SW 1271 (cell line): ENCODE measurements at places on chromosomes 2 and 18.

DNA sequence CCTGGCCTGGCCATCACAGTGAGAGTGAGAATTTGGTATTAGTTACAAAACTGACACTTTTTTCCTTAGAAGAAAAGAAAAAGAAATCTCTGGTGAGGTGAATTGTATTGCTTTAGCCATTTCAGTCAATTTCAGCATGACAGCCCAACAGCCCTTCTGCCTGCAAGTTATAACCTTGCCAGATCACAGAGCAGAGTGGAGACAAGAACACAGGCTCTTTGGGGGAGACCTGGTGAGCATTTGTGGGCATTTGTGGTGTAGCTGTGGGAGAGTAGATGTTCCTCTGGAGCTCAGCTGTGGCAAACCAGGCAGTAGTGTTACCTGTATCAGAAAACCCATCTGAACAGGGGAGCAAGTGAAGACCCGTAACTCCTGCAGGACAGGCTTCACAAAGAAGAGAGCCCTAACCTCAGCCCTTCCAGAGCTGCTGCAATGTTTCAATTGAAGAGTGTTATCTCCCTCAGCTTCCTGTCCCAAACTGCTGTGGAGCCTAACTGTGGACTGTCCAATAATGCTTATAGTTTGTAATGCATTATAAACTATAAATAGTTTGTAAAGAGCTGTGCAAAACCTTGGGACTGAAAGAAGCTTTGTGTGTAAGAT is 22.8 kb upstream of the DLX1 start:
- DNase-seq = no peak

- DNase-seq = no peak
Observed at GRCh38 chr2:152303951-152304350, 31.0 kb upstream of the FMNL2 start.

GRCh38 chr2:216057688-216058193 is 23.9 kb downstream of the PECR start:
- no peak for DNase-seq

DNA sequence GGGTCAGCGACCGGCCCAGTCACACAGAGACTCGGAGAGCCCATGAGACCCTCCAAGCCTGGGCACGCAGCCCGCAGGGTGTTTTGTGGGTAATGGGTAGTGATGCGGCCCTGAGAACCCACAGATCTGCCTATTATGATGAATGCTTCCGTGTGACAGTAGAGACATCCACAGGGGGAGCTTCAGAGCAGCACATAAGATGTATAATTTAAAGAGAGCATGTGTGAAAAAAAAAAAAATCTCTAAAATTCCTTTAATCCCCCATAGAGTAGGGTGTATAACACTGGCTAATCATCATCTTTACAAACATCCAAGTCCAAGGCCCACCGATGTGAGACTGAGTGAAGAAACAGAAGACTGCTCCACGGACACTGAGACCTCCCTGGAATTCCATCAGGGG is 34.6 kb downstream of the BIN1 start:
- DNase-seq = no peak

DNA sequence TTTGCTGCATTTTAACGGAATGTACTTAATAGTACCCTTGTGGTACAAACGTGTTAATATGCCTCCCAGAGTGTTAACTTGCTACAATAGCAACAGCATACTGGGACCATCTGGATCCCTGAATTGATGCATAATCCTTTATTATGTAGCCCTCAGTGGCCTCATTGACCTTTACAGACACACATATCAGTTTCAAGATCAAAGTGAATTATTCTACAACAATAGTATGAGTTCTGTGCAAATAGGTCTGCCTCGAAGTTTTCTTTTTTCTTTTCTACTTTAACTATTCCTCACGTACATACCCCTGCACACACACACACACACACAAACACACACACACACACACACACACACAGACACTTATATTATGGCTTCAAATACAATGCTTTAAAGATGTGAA is 1622.1 kb downstream of the LRP1B start:
- no peak for DNase-seq
